ENCODE measurements at places on chromosomes 4 and X. TPM values are rescaled to one million over a fixed set of nuclear protein-coding genes. Genes with fewer than 3 reads are reported as not detected.

PHKA2 gene
- 25.9 TPM for total RNA-seq

- no peak for DNase-seq
These were observed 6.0 kb upstream of the MAEA start for GRCh38 chr4:1283711-1284110.

- DNase-seq, result no peak
These were observed 20.2 kb upstream of the RBPJ start for GRCh38 chr4:26300314-26301307.

- DNase-seq, result no peak
These were observed 37.9 kb downstream of the RELL1 start for GRCh38 chr4:37648084-37648817.

- DNase-seq, result no peak
These were observed 325.0 kb downstream of the PCDH7 start for GRCh38 chr4:31045151-31045550.

- DNase-seq, result no peak
These were observed 95.0 kb upstream of the TBL1X start for GRCh38 chrX:9369802-9370291.

DNA sequence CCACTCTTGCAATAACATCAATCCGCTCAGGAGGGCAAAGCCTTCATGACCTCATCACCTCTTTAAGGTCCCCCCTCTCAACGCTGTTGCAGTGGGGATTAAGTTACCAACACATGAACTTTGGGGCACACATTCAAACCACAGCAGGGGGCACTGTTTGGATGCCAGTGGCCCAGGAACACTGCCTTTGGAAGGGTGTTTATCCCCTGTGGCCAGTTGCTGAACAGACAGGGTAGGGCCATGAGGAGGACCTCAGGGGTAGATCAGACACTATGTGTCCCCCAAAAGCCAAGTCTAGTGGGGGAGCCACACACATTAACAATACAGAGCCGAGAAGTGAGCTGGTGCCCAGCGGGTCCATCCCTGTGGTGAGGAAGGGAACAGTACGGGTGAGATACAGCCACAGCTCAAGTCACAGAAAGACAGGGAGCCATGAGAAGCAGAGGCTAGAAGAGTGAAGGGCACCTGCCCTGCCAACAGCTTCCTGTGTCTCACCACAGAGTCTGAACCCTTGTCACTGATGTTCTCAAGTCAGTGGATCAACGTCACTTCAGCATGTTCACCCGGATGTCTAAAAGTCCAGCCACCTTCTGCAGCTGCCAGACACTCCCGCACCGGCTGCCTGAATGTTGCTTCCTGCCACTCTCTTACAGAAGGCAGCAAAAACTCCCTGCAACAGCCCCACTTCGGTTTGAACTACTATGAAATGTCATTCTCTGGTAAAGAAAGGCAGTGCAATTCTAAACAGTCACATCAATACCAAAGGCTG lies 19.9 kb upstream of the MXD4 start:
- DNase-seq, result peak; percentile 41

Data from activated naive CD4-positive, alpha-beta T cell treated with anti-CD3 and anti-CD28 coated beads, Interleukin-2, amount 50 U/mL, for 72 hours (primary cell).